Stimulated activated CD8-positive, alpha-beta memory T cell treated with anti-CD3 and anti-CD28 coated beads, Interleukin-12 subunit alpha, Interleukin-12 subunit beta, amount 100 ng/mL, for 1 hour (primary cell): ENCODE measurements at places on chromosomes 7 and 10.

GRCh38 chr7:115409682-115410433 lies 488.0 kb downstream of the MDFIC start:
- no peak for DNase-seq

- DNase-seq = no peak
These were observed 14.3 kb downstream of the ANKRD1 start for GRCh38 chr10:90906596-90906995.

DNA sequence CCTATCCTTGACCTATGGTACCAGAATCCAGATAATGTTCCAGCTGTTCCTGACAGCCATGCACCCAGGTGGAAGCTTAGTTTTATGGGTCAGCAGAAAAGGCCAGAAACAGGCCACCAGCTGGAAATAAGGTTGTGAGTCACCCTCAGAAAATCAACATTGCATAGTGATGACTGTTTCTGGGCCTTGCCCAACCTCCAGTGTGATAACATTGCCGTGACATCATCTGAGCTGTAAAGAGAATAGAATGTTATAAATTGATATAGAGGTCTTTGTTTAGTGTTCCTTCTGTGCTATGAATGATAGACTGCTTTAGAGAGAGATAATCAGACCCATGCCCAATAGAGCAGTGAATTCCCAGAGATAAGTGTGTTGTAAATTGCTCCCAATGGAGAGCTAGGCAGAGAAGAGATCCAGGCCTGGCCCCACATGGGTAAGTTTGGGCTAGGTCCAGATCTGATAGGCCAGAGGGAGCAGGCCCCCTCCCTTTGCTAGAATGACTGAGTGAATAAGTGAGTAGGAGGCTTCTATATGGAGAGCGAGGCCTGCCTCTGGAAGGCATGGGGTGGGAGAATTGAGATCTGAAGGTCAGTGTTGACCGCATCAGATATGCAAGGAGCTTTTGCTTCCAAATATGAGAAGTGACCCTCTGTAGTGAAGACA lies 14.2 kb upstream of the HPS1 start:
- DNase-seq = no peak

- DNase-seq = no peak
These were observed 195.9 kb downstream of the MDFIC start for GRCh38 chr7:115117748-115118147.

DNA sequence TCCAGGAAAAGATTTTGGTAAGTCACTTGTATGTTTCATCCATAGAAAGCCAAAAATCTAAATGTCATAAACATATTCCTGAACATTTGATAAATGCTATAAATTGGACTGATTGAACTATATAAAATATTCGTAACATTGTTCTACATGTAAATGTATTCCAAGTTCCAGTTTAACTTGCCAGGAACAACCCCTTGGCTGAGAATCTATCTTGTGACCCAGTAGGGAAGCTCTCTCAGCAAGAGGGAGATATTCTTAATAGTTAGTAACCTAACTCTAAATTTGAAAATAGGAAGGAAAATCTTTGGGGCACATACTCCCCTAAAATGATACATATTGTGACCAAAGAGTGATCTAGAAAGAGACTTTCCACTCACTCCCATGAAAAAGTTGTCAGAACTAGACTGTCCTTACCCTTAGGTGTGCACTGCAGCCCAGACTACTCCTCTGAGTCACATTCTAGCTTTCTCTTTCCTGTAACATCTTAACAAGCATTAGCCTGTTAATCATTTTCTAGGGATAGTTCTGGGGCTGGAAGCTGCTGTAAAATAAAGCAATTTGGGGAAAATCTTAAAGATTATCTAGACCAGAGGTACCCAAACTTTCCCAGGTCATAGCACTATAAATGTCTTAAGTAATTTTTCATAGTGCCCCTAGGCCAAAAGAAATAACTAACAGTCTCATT lies 73.7 kb upstream of the SKAP2 start:
- no peak for DNase-seq

- DNase-seq = no peak
These were observed 71.5 kb downstream of the IDE start for GRCh38 chr10:92502296-92502808.

- no peak for DNase-seq
These were observed 64.0 kb downstream of the RASGEF1A start for GRCh38 chr10:43202657-43203447.

- no peak for DNase-seq
These were observed 332.4 kb upstream of the IGFBP3 start for GRCh38 chr7:46253520-46253919.

DNA sequence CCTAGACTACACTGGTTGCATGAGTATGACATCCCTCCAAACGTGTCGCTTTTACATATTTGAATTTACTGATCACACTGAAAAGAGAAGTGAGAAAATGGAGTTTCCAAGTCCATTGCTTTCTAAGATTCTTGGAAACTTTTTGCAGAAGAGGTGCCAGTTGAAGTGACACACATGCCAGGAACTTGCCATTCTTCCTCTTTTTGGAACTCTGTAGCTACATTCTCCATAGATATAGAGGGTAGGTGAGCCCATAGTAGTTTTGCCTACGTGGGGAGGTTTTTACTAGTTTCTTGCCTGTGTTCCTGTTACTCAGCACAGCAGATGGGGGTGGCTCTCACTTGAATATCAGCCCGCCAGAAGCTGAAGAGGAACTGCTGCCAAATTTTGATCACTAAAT lies 286.6 kb upstream of the NRP1 start:
- DNase-seq = no peak

- no peak for DNase-seq
These were observed 30.3 kb downstream of the RHOBTB1 start for GRCh38 chr10:60913657-60914056.

- DNase-seq = no peak
These were observed 296.7 kb upstream of the KLF6 start for GRCh38 chr10:4081685-4082111.

DNA sequence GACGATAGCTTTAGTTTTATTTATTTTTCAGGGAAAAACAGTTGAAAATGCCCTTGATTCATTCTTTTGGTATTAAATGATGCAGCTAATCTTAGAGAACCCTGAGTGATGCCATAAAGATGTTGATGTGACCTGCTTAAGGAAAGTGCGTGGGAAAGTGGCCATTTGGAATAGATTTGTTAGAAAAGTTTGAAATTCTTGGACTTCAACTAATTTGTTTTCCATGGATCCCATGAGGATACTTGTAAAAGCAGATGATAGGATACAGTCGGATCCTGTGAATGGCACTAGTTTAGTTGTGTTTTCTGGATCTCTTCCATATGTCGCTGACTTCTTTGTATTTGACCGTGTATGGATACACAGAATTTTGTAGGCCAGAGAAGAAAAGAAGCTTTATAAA lies 69.0 kb downstream of the SEPTIN7 start:
- no peak for DNase-seq

DNA sequence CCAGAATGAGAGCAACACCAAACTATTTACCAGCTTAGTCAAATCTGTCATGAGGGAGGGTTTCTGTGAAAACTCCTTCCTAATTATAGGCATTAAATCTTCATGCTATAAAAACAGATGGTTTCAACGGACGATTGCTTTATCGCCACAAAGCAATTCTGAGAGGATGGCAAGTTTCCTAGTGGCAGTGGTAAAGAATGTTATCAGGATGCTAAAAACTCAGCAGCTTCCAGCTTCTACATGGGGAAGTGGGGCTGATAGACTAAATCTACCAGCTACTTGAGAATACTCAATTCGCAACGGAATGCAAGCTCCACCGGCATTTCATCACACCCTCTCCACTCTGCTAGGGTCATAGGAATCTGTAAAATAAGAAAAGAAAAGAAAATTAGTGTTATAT lies 41.8 kb downstream of the JCAD start:
- DNase-seq = no peak

DNA sequence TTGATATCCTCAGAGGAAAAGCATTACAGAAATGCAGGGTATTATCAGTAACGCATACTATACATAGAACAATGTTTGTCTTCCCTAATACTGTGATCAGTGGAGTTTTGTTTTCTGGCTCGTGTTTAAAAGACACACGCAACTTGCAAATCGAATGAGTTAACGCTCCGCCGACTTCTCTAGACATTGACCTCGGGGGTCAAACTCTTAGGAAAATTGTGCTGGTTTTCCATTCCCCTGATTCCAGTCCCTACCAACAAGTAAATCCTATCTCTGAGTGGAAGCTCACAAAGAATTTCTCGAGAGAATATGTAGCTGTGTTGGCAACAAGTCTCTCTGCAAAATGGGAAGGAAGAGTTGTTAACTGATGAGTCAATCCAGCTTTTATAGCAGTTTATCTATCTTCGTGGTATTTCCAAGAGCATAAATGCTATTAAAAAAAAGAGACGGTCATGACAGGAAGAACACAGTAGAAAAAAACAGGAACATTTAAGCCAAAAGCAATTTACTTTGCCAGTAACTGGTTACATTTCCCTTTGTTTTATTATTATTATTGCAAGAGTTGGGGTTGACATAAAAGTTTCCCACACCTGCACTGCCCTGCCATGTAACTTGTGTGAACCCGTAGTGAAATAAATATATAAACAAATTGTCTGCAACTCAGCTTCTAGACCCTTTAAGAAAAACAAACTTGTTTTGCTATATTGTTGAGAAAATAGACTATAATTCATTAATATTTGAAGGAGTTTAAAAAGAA lies 144.4 kb downstream of the ARID5B start:
- DNase-seq = no peak

DNA sequence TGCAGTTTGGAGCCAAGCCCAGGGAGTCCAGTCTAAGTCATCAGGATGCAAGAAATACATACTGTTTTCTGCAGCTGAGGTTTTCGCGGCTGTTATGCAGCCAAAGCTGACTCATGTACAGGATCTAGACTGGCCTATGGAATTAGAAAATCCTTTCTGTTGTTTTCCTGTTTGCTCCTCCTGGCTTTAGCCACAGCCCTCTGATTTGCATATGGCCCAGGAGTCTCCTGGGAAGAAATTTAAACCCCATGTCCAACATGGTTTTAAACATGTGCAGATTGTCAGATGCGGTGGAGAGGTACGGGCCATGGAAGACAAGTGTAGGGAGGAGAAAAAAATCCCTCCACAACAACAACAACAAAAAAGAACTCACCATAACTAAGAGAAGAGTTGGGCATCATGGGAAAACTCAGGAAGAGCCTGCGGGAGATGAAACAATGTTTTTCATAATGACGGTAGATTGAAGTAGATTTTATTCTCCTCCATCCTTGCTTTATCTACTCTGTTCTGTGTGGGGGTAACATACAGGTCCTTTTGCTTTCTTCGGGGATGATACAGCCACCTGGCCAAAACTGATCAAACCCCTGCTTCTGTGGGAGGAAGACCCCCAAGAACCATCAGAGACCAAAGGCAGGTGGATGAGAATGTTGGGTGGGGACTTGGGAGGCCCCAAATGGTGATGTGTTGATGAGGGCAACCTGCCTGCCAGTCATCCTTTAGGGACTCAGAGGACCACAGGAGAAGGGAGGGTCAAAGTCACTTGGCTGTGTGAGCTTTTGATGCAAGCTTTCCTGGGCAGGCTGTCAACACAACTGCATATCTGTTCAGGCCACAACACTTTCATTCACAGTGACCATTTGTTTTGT lies 29.8 kb upstream of the GNA12 start:
- no peak for DNase-seq

DNA sequence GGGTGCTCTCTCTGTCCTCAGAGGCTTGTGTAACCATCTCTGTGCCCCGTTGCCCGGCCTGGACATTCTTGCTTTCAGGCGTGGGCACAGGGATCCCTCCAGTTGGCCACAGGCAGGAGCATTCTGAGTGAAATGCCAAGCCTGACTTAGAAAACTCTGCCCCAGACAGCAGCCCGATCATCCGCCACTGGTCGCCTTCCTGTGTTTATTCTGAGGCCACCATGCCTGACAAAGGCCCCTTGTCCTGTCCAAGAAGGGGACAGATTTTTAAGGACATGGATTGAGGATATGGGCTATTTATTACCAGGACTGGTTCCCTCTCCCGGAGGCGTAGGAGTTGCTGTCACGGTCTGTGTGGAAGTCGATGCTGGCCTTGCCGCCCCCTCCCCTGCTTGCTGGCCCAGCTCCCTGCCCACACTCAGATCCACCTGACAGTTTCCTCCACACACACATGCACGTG lies 54.3 kb downstream of the SPOCK2 start:
- no peak for DNase-seq

GRCh38 chr10:73379064-73379748 lies 20.5 kb upstream of the CFAP70 start:
- DNase-seq = no peak

GRCh38 chr7:30894866-30895605 lies 16.6 kb upstream of the AQP1 start:
- no peak for DNase-seq

DNA sequence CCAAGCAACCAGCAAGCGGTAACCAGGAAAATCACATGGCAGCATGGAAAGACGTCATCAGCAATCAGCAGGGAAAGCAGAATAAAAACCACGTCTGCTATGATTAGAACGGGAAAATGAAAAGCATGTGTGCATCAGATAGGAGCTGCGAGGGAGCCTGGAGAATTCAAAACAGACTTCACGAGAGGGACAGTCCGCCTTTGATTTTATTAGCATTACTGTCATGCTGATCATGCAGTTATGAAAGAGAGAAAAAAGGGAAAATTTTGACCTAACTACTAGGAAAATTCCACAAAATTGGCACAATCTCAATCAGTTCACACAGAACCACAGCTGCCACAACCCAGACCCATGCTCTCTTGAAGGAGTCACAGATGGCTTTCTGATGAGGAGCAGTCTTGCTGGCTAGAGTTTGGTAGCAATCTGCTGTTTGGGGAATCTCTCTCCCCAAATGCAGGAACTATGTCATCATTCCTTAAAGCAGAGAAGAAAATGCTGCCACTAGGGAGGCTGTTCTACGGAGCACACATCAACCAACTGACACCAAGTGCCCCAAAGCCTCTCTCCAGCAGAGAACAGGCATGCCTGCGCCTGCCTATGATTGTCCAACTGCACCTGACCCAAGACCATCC lies 295.9 kb downstream of the TNS3 start:
- no peak for DNase-seq

DNA sequence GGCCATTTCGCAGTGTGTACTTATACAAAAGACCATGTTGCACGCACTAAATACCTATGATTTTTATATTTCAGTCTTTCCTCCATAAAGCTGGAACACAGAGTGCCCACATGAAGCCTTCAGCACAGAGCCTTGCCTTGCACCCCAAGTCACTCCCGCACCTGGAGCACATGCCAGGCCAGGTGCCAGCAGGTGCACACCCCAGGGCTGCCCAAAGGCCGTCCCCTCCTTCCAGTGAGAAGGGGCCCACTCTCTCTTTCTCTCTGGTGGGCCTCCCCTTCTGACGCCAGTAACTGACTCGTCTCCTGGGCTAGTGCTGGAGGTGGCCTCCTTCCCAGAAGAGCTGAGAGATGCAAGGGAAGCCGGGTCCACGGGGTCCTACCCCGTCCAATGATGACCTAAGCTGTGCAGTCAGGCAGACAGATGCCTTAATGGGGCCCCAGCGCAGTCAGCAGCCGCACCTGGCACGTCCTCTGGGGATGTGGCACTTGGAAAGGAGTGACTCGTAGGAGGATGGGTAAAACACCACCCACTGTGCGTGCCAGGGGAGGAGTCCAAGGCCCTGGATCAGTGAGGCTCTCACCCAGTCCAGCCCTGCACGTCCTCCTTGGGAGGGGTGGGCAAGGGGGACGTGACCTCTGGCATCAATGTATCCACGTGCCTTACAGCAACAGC lies 17.7 kb upstream of the SHH start:
- no peak for DNase-seq

GRCh38 chr10:116671274-116671926 lies 50.6 kb downstream of the PNLIPRP2 start:
- no peak for DNase-seq
